ENCODE measurements at places on chromosomes 7 and 10.

- no peak for DNase-seq
These were observed 27.2 kb downstream of the IKZF1 start for GRCh38 chr7:50331564-50332208.

- no peak for DNase-seq
These were observed 113.6 kb upstream of the BTBD16 start for GRCh38 chr10:122157451-122157850.

DNA sequence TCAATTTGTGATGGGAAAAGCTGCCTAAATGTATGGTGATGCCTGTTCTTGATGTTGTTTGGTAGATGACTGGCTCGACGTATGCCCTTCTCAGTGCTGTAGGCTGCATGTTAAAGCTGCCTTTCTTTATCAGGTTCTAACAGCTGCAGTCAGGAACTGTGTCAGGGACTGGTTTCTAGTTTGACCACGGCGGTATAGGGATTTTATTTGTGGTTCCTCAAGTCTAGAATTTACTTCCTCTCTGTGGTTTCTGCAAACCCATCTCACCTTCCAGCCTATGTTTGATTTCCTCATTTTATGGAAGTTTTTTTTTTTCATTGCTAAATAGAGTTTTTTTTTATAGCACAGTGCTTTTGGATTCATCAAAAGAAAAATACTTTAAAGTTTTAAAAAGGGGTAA is 26.5 kb downstream of the LMTK2 start:
- no peak for DNase-seq

DNA sequence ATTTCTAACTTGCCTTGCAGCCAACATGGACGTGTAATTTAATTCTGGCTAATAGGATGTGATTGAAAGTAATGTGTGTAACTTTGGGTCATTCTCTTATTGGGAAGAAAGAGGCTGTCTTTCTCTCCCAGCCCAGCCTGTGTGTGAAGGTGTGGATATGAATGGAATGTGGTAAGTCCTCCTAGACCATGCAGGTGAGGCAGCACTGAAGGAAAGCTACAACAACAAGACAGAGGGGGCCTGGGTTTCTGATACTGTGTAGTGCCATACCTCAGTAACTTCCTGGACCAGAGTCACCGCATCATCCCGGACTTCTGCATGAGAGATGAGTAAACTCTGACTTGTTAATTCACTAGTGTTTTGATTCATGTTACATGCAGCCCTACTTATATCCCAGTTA is 237.0 kb downstream of the EXOC4 start:
- DNase-seq, result no peak

DNA sequence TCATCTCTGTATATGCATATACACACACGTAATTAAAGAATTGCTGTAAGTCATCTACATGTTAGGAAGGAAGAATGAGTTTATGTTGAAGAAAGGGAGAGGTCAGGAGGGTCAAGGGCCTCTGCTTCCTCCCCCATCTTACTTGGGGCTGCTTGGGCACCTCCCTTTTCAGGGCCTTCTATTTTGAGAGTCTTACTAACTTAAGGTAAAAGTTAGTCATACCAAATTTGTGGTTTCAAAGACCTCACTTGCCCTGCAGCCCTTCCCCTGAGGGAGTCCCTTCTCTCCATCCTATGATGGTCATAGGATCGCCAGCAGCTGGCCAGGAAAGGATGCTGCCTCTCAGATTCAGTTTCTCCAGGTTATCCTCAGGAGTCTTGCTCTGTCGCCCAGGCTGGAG is 2.6 kb downstream of the PLEKHS1 start:
- no peak for DNase-seq

DNA sequence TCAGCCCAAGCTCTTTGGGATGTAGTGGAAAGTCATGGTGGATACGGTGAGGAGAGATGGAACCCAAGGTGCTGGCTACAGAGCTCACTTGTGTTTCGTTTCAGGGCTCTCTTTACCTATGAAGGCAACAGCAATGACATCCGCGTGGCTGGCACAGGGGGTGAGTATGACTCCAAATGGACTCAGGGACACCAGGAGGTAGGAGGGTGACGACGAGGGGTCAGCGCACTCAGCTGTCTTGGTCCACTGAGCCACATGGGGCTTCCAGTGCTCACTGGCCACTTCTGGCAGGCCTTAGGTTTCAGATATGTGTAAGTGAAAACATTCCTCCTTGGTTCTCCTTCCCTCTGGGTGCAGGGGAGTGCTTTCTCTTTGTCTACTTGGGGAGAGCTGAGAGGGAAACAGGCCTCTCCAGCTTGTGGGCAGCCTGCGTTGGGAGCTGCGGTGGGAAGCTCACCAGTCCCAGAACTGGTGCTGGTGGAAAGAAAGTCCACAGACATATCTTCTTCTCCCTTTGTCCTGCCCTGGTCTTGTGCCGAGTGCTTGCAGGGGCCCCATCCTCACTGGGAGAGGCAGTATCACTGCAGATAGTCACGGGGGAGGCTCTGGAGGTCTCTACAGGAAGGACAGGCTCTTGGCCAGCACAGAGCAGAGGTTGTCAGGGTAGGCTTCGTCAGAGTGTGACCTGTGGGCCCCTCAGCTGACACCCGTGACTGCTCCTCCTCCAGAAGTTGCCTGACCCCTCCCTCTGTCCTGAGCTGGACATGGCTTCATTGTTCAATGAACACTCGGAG is 5.8 kb downstream of the DBNL start:
- DNase-seq, result no peak

DNA sequence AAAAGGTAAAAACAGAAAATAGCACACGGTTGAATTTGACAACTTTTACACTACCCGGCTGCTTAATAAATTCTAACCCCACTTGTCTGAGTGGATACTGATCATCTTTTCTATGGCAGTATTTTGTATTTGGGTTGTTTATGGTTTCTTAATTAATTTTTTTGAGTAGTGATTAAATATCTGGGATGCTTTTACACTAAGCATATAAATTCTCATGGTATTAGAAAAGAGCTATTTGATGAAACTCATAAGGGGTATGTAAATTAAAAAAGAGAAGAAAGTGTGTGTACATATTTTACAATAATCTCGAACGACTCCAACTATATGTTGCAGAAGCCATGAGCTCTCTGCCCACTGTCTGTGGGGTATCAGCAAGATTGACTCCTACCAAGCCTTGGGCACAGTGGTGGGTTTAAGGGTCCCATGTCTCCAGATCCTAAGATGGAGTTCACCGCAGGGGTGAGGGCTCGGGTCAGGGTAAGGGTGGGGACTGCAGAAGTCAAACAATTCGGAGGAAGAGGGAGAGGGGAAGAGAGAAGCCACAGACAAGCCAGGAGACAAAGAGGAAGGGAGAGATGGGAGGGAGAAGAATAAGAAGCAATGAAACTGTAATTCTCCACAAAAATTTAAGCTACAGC is 7.6 kb upstream of the HOXA13 start:
- DNase-seq, result no peak

DNA sequence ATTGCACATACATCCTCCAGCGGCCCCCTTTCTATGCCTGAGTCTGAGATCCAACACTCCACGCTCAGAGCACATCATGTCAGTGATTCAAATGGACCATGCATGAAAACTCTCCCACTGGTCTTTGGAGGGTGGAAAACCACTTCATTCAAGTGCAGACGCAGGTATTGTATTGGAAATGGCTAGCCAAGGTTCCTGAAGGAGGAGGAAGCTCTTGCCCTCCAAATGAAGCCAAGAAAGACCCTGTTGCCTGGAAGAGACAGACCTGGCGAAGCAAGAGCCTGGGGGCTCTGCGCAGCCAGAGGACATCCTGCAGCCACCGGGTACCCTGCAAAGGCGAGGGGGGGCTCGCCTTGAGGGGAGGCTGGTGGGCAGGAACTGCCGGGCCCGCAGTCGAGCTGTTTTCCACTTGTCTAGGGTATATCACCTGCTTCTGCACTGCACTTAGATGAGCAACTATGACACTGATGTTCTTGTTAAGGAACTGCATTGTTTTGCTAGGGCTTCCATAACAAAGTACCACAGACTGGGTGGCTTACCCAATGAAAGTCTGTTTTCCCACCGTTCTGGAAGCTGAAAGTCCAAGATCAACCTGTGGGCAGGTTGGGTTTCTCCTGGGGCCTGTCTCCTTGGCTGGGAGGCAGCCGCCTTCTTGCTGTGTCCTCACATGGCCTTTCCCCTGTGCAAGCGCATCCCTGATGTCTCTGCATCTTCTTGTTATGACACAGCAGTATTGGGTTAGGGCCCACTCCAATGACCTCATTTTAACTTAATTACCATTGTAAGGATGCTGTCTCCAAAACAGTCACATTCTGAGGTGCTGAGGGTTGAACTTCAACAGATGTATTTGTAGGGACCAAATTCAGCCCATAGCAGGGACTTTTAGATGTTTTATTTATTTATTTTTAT is 233.4 kb downstream of the ARHGAP12 start:
- DNase-seq, result no peak

- DNase-seq, result no peak
These were observed 578.5 kb upstream of the MKI67 start for GRCh38 chr10:128704716-128705115.

GRCh38 chr7:156703773-156704482 is 63.4 kb downstream of the RNF32 start:
- no peak for DNase-seq

DNA sequence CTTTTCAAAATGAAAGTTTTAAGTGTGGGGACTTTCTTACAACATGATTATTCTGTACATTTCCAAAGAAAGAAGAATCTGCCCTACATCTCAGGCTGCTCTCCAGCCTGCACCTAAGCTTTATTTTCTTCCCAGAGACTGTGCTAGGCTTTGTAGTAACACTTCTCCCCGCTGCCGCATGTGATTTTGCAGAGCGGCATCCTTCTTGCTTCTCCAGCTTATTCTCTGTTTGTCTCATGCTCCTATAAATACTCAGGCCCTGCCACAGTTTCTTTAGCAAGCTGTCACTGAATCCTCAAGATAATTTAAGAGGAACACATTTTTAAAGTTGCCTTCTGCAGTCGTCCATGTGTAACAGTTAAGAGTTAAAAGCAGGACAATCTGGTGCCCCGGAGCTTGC is 53.5 kb downstream of the INSYN2A start:
- no peak for DNase-seq

DNA sequence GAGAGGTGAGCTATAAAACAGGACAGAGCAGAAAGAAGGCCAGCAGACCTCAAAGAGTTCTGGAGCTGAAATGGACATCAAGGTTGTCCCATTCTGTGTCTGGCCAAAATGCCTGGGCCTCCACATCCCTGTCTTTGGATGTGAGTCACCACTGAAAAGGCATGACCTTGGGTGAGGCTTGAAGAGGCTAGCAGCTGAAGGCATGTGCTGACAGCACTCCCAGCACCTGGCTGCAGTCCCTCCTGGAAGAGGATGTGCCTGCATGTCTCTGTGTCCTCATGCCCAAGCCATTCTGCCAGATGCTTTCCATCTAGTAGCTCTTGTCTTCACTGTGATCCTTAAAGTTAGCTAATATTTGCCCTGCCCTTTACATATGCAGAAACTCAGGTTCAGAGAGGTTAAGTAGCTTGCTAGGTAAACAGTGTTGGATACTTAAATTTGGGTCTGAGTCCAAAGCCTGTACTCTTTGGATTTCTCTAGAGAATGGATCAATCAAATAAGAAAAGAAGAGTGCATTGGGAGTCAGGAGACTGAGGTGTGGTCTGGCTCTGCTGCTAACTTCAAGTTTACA is 35.8 kb downstream of the HECW1 start:
- DNase-seq, result no peak

- DNase-seq, result no peak
These were observed 173.4 kb upstream of the CTBP2 start for GRCh38 chr10:125333769-125334168.

DNA sequence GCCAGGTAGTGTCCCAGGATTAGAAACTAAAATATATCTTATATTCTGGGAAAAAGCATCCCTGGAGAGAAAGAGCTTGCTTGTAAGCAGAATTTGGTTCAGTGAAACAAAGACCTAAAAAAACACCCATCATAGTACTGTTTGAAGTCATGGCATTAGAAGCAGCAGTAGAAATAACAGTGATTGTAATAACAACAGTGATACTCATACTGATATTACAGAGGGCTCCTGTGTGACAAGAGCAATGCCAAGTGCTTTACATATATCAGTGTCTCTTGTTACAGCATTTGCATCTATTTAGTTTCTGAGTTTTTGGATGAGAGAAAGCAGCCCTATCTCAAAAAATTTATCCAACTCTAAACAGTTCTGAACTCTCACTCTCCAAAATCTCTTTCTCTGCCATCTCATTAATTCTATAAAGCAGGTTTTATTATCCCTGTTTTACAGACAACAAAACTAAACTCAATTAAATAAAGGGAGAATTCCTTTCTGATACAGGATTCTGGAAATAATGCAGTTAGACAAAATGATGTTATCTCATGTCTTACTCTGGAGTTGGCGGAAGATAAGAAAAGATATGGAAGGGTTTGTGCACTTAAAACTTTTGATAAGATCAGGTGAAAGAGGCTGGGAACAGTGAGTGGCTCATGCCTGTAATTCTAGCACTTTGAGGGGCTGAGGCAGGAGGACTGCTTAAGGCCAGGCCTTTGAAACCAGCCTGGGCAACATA is 146.5 kb upstream of the AOAH start:
- DNase-seq, result no peak

DNA sequence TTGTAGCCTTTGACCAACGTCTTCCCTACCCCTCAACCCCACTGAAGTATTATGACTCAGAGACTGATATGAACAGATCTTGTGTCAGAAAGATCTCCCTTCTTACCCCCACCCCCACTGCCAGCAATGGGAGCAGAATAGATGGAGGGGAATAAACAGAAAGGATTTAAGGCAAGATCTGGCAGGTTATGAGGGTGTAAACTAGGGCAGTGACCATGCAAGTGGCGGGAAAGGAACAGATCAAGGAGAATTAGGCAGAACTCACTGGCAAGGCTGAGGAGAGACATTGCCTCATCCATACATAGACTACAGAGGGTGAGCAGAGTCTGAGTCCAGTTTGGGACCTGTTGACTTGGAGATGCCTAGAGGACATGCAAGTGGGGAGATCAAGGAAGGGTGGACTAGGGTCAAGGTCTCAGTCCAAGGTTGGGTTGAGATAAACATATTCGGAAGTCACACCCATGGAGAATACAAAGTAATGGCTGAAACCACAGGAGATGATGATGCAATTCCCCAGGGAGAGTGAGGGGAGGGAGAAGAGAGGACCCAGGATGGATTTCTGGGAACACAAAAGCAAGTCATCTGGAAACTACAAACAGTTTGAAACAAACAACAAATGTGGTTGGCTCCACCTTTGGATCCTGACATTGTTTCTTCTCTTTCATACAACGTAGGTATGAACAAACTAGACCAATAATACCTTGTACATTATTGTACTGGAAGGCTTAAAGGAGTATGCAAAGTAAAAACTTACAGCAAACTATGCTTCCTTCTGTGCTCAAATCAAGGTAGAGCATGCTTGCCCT is 44.9 kb upstream of the IL6 start:
- DNase-seq, result no peak

GRCh38 chr10:98309366-98310355 is 41.7 kb upstream of the LOXL4 start:
- DNase-seq, result no peak

DNA sequence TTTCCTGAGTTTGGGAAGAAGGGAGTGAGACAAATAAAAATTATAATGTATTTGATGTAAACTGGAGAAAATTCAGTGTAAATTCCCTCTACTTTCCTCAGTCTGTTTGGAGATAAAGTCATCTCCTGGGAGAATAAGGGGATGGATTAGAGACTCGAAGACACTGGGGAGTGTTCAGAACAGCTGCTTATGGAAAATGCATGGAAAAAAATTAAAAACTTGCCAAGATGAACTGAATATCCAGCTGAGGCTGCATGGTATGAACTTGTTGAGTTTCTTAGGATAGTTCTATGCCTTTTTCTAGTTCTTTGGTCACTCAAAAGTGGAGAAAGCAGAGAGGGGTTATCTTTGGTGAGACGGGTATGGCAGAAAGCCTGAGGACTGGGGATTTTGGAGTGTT is 210.5 kb downstream of the BICC1 start:
- DNase-seq, result no peak

GRCh38 chr10:79148452-79149344 is 79.9 kb downstream of the ZMIZ1 start:
- DNase-seq, result no peak

- DNase-seq, result no peak
These were observed 48.9 kb upstream of the PFKFB3 start for GRCh38 chr10:6153845-6154244.
